ENCODE measurements at places on chromosomes 5 and 9. TPM values are rescaled to one million over a fixed set of nuclear protein-coding genes. Genes with fewer than 3 reads are reported as not detected.

The MYOT gene
- not detected for total RNA-seq

The PCDHB12 gene
- total RNA-seq, result not detected

The LEAP2 gene
- total RNA-seq, result 5.4 TPM

The ARL14EPL gene
- total RNA-seq, result not detected

The ADAMTS13 gene
- total RNA-seq, result 18.1 TPM

The ADAMTSL1 gene
- not detected for total RNA-seq

The RNF183 gene
- total RNA-seq, result not detected

The ABL1 gene
- 28.3 TPM for total RNA-seq

The ANKRD34B gene
- total RNA-seq, result not detected

The IFNA21 gene
- total RNA-seq, result not detected

The GPX8 gene
- not detected for total RNA-seq

The SLC34A1 gene
- total RNA-seq, result 0.63 TPM

The CIZ1 gene
- total RNA-seq, result 121 TPM

The TEX48 gene
- total RNA-seq, result not detected

The GALNT12 gene
- 11.5 TPM for total RNA-seq

The LHX2 gene
- total RNA-seq, result not detected

The CCDC192 gene
- not detected for total RNA-seq

The SNCB gene
- 3.5 TPM for total RNA-seq

The HSPB3 gene
- total RNA-seq, result not detected

The EFCAB9 gene
- total RNA-seq, result not detected

The KYAT1 gene
- total RNA-seq, result 34.5 TPM

The ANKRD31 gene
- total RNA-seq, result 0.13 TPM

The MAN1B1 gene
- total RNA-seq, result 43.4 TPM

The STPG3 gene
- total RNA-seq, result 1.7 TPM

The SH2D3C gene
- total RNA-seq, result 45.7 TPM

The VLDLR gene
- not detected for total RNA-seq

The PRUNE2 gene
- 0.44 TPM for total RNA-seq

The RASGEF1C gene
- not detected for total RNA-seq

The SUSD3 gene
- 94.1 TPM for total RNA-seq

The PTPDC1 gene
- total RNA-seq, result 5.0 TPM

The OGN gene
- not detected for total RNA-seq

The TAF1L gene
- not detected for total RNA-seq

The OR1J2 gene
- total RNA-seq, result not detected

The MEF2C gene
- 58.7 TPM for total RNA-seq

The PFN3 gene
- not detected for total RNA-seq

The AGTPBP1 gene
- total RNA-seq, result 37.2 TPM

The ORM2 gene
- total RNA-seq, result not detected

The TBCA gene
- 268 TPM for total RNA-seq

The GPR150 gene
- total RNA-seq, result not detected

The PPP3R2 gene
- total RNA-seq, result not detected

The OLFML2A gene
- total RNA-seq, result 6.7 TPM

The PWWP2A gene
- total RNA-seq, result 27.3 TPM

The FAT2 gene
- total RNA-seq, result not detected

The TLR4 gene
- 10.0 TPM for total RNA-seq

The PCDHA6 gene
- not detected for total RNA-seq

The FRMD3 gene
- total RNA-seq, result 0.65 TPM

The CACFD1 gene
- 19.2 TPM for total RNA-seq

The RORB gene
- total RNA-seq, result not detected

The IFNA10 gene
- not detected for total RNA-seq

The GTF2H2C gene
- 48.8 TPM for total RNA-seq

The PCDHB15 gene
- not detected for total RNA-seq
